ENCODE measurements at places on chromosomes 4 and X.

GRCh38 chr4:184274286-184274951 lies 56.7 kb upstream of the ENPP6 start:
- no peak for DNase-seq

DNA sequence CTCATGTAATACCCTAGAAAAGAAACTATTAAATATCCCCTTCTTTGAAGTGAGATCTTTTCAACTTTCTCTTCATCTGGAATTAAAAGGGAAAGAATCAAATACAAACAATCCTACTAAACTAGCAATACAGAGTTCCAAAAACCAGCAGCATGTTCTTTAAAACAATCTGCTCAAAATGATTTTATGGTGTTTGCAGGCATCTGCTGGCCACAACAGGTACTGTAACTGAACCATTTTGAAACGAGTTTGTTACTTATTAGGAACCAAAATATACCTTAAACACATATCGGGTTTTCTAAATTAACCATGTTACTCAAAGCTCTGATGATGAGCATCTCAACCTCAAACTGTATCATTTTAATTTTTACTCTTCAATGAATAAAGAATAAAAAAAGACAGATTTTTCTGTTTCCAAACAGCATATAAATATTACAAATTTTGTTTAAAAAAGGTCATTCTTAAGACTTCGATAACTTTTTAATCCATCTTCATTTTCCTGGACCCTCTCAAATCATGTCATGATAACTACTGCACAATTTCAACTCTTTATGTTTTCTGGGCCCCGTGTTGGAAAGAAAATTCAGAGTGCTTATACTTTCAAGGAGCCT lies 56.5 kb downstream of the ARAP2 start:
- peak; percentile 53 for DNase-seq

DNA sequence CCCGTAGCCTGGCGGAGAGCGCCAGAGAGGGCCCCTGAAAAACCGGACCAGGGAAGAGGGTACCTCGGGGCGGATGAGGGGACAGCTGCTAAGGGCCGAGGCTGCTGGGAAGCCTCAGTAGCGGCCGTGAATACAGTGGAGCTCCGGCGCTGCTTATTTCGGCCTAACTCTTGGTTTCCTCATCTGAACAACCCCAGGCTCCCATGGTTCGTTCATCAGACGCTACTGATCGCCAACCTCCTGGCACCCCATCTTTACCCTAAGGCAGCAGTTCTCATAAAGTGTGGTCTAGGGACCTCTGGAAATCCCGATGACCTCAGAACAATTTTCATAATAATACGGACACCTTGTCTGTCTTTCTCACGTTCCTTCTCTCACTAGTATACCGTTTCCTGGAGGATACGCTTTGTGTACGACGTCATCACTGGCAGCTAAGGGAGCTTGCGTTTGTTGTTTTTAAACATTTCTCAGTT lies 645 bp upstream of the RAB28 start:
- peak; percentile 38 for DNase-seq

DNA sequence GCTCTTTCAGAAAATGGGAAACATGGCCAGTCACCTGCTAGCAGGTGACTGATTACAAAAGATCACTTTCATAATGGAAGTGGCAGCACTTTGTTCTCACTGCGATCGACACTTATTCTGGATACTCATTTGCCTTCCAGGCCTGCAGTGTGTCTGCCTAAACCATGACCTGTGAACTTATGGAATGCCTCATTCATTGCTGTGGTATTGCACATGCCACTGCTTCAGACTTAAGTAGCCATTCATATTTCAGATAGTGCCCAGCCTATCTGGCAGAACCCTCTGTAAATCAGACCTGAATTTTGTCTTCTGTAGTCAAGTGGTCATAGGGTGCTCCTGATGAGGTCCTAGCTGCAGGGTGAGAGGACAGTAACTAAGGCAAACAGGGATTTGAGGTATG lies 23.3 kb upstream of the MGST2 start:
- no peak for DNase-seq

GRCh38 chr4:109211671-109212070 lies 90.8 kb downstream of the COL25A1 start:
- no peak for DNase-seq

GRCh38 chrX:42524379-42524778 lies 253.6 kb downstream of the PPP1R2C start:
- no peak for DNase-seq

- no peak for DNase-seq
Measured at GRCh38 chr4:84753321-84753972, 170.5 kb downstream of the CDS1 start.

GRCh38 chr4:70943114-70943513 lies 40.9 kb downstream of the MOB1B start:
- no peak for DNase-seq

- no peak for DNase-seq
Measured at GRCh38 chr4:80243274-80244018, 23.0 kb upstream of the FGF5 start.

DNA sequence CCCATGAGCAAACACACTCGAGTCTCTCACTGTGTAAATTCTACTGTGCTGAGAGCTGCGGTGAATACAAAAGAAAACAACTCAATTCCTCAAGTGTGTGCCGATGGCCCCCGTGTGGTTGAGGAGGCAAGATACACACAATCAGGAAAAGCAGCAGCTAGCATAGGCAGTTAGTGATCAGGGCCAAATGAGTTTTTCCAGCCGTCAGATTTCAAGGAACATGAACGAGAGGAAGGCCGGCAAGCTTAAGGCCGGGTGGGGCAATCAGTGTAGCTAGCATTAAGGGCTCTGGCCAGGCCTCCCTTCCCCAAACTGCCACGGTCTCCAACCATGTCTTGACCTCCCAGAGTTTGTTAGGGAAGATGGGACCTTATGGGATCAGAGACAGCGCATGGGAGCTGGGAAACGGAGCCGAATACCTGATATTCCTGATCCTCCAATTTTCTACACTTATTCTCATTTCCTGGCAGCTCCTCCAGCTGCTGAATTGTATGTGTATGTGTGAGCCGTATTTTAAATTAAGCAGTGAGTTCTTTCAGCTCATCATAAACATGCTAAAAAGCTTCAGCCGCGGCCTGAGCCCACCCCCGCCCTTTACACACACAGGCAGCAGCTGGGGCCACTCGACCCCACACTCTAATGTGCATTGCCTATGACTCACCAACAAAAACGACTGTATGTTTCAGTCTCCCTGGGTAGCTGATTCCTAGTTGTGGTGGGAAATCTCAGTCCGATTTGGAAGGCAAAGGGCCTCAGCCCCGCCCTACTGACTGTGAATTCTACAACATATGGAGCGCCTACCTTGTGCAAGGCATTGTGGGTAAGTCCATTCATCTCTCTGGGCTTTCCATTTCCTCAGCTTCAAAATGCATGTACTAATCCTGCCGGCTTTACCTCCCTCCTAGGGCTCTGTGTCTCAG lies 59.9 kb downstream of the RTL9 start:
- DNase-seq: peak; percentile 22

GRCh38 chrX:113492895-113493294 lies 652.3 kb upstream of the AMOT start:
- no peak for DNase-seq

DNA sequence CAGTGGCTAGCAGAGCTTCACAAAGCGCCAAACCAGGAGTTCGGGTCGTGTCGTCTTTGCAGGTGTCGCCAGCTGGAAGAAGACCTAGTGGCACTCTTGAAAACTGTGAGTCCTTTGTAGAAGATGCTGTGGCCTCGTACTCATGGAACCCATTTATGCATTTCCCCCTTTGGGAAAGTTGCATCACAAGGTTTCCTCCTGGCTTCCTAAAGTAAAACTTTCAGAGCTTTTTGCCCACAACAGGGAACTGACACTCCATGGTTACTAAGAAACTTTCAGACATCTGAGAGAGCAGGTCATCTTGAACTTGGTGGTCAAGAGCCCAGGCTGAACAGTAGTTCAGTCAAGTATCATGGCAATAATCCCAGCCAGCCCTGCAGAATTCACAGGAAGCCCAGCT lies 15.9 kb upstream of the NOCT start:
- DNase-seq: no peak

DNA sequence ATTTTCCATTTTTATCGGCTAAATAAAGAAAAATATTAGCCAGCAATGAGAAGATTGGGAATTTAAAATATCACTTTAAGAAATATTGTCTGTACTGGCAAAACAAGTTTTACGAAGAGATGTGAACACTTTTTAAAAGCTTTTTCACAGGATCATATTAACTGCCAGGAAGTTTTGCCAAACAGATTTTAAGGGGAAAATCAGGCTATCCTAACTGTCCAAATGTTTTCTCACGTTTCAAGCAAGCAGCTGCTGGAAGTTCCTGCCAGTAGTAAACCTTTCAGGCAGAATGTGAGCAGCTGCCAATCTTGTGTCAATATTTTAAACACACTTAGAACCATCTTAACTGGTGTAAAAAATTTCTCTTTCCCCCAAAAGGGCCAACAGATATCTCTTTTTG lies 101.1 kb downstream of the ADGRL3 start:
- no peak for DNase-seq

- DNase-seq: no peak
Measured at GRCh38 chr4:39700554-39700953, 2.6 kb downstream of the UBE2K start.

DNA sequence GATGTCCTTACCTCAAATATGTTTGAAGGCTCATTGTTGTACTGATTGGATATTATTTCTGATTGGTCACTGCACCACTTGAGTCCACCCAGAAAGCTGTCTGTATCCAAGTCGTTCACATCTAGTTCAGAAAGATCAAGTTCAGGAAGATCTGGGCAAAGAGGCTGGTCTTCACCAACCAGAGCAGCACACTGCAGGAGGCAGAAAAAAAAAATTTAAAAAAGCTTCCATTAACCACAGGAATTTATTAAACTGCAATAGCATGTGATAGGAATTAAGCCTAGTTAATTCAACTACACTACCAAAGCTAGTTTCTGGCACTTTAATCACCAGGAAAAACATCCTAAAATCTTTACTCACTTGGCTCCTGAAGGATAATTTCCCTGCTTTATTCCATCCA lies 5.1 kb downstream of the PPARGC1A start:
- DNase-seq: no peak

GRCh38 chr4:66451741-66452140 lies 781.5 kb upstream of the EPHA5 start:
- DNase-seq: no peak

- DNase-seq: no peak
Measured at GRCh38 chrX:21666679-21667078, 8.5 kb upstream of the KLHL34 start.

DNA sequence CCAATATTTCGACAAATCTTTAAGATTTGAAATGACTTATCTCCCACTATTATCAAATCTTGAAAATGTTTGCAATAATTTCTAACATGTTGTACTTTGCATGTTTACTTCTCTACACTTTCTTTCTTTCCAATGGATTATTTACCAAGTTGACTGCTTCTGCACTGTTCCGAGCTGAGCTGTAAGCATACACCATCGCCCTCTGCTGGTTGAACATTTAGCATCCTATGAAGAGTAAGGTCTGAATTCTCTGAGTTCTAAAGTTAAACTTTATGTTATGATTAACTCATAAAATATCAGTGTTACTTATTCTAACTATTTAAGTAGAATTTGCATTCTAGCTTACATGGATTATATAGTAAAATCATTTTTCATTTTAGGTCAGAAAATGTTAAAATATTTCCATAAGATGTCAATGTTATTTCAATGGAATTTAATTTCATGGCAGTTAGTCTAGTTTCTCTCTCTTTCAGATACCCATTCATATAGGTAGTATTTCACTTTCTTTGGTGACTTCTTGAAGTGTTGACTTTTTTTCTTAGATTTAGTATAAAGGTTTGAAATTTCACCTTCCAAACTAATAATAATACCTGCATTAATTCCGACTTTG lies 137.4 kb downstream of the DKK2 start:
- DNase-seq: peak; percentile 5

DNA sequence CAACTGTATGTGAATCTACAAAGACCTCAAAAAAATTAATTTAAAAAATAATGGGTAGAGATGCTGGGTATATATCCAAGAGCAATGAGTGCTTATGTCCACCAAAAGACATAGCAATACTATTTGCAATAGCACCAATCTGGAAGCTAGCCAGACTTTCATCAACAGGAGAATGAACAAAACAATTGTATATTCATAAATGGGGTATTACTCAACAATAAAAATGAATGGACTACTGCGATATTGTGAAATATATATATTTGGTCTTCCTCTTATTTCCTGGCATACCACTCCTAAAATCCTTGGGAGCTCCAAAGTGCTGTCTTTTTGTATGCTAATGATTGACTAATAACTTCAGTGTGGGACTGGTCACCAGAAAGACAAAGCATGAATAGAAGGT lies 77.5 kb downstream of the MSN start:
- no peak for DNase-seq

GRCh38 chrX:3450881-3451570 lies 104.6 kb upstream of the MXRA5 start:
- DNase-seq: no peak

DNA sequence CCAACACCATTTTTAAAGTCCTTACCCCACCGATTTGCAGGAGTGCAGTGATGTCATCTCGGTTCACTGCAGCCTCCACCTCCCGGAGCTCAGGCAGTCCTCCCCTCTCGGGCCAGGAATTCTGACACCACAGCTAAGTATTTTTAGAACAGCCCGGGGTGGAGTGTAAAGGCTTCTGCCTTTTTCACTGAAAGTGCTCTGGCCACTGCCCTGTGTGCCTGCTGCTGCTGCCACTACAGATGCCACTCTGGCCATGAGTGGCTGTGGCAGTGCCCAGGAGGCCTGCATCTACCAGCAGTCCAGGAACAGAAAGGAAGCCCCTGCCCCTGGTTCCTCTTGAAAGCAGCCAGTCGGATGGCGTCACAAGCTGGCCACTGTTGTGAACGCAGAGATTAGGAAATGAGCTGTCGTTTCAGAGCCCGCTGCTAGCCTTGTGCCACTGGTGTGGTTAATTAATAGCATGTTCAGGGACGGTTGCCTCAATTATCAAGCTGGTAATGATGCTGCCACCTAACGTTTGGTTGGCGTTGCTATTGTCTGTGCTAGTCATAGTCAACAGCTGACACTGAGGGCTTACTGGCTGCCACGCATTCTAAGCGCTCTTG lies 23.6 kb upstream of the TBC1D14 start:
- peak; percentile 41 for DNase-seq

GRCh38 chrX:42686706-42687105 lies 91.3 kb downstream of the PPP1R2C start:
- no peak for DNase-seq

- DNase-seq: no peak
Measured at GRCh38 chrX:80282535-80282934, 137.7 kb upstream of the TENT5D start.

- DNase-seq: no peak
Measured at GRCh38 chr4:57081651-57082621, 28.2 kb downstream of the IGFBP7 start.
